EH (cell line): ENCODE measurements at places on chromosomes 2 and 18.

- peak; percentile 18 for DNase-seq
Observed at GRCh38 chr2:133789743-133790142, 221.5 kb upstream of the NCKAP5 start.

- no peak for DNase-seq
Observed at GRCh38 chr2:192579965-192580700, 385.4 kb upstream of the TMEFF2 start.

GRCh38 chr2:64404743-64405142, 49.2 kb upstream of the LGALSL start:
- no peak for DNase-seq

DNA sequence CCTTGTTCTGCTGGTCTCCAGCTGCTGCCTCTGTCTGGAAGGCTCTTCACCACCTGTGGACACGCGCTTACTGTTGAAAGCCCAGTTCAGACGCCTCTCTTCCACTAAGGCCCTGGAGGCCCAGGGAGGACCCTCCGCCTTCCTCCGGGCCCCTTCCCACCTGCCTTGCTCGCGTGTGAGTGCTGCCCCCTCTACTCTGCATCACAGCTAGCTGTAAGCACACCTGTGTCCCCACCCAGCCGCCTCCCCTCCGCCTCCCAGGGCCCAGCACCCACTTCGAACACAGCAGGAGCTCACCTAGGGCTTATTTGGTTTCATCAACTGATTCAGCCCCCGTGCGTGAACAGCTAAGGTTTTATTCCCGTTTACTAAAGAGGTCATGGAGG, 49.7 kb downstream of the KCNF1 start:
- DNase-seq: no peak

DNA sequence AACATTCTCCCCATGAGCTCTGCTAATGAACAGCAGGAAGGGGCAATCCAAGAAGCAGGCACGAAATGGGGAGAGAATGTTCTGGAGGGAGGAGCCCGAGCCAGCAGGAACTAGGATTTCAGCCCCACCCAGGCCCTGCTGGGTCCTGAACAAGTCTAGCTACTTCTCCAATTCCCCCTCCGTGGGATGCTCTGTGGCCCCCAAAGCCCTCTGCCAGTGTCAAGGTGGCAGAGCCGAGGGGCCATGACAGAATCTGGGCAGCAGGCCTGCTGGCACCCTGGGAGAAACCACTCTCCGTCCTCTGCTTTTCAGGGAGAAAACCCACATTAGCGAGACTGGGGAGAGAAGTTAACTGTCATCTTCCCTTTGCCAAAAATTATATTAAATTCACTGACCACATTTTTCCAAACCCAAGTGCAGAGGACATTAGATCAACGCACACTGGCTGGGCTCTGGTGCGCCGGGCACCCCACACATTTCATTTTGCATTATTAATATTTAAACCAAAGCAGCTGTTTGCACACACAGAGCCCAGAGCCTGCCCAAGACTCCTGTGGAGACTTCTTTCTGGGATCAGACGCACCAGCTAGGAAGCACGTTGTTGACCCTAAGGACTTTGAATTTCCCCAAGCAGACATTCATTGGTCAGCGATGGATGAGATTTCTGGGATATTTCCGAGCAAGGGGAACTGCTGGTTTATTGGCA, 80.2 kb upstream of the PKDCC start:
- peak; percentile 32 for DNase-seq

GRCh38 chr2:155301221-155301620, 602.7 kb downstream of the KCNJ3 start:
- DNase-seq: no peak

- DNase-seq: no peak
Observed at GRCh38 chr2:185734658-185735057, 3.9 kb upstream of the FSIP2 start.

GRCh38 chr2:165697748-165698443, 96.2 kb downstream of the GALNT3 start:
- no peak for DNase-seq

GRCh38 chr18:65057439-65058083, 693.3 kb upstream of the CDH7 start:
- DNase-seq: no peak

- DNase-seq: no peak
Observed at GRCh38 chr2:25240636-25241035, 72.3 kb upstream of the POMC start.

- no peak for DNase-seq
Observed at GRCh38 chr2:45260946-45261345, 251.7 kb upstream of the SIX2 start.

- peak; percentile 98 for DNase-seq
Observed at GRCh38 chr18:59715966-59716369, 18.7 kb upstream of the CCBE1 start.

- DNase-seq: no peak
Observed at GRCh38 chr2:16050908-16051489, 110.6 kb downstream of the MYCN start.

DNA sequence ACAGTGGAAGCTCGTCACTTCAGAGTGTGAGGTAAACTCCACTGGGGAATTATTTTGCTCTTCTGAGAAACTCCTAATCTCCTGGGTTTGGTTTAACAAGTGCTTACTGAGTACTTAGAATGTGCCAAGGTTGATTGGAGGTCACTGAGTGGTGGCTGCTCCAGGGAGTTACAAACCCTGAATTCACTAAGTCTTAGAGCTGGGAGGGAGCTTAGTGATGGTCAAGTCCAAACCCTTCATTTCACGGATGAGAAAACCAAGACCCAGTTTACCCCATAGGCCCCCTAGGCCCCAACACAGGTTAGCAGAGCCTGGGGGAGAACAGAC, 52.0 kb downstream of the SLC4A5 start:
- DNase-seq: no peak

DNA sequence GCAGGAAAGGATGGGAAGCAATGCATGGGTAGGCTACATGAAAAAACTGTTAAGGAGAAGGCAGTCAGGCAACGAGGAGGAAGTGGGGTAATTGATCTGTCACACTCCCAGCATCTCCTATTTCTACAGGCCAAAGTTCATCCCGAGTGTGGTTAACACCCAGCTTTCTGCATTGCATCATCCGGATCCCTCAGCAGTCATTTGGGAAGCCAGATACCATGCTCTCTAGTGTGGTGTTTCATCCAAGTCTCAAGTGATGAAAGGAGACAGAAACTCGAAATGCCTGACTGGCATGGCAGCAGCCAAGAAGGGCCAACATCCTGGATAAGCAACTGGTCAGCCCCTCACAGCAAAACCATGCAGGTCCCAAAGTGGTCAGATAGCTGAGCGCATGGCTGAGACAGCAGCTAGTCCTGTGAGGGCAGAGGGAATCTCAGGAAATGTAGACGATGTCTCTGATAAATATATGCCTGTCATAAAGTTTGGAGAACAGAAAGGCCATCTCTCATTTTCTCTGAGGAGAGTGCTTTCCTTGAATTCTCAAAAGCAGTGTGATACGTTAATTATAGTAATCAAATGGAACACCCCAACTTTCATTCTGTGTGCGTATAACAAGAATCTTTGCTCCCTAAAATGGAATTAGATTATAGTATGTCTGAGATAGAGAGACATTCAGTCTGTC, 24.8 kb upstream of the HNRNPA3 start:
- peak; percentile 69 for DNase-seq

GRCh38 chr2:158740127-158740526, 55.0 kb upstream of the DAPL1 start:
- peak; percentile 66 for DNase-seq

DNA sequence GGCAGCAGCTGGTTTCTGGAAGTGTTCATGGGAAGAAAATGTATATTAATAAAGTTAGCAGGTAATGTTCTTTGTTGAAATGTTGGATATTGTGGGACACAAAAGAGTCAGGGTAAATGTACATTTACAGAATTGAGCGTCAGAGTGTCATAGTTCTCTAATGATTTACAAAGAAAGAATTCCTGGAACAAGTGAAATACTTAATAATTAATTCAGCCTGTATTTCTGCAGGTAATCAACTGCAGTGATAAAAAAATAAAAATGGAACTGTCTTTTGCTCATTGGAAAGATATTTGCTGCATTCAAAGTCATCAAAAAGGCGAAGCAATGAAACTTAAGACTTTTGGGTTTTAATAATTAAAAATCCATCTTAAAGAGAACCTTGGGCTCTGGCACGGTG, 27.4 kb upstream of the PTH2R start:
- no peak for DNase-seq

- DNase-seq: no peak
Observed at GRCh38 chr2:11040992-11041391, 114.3 kb upstream of the SLC66A3 start.

DNA sequence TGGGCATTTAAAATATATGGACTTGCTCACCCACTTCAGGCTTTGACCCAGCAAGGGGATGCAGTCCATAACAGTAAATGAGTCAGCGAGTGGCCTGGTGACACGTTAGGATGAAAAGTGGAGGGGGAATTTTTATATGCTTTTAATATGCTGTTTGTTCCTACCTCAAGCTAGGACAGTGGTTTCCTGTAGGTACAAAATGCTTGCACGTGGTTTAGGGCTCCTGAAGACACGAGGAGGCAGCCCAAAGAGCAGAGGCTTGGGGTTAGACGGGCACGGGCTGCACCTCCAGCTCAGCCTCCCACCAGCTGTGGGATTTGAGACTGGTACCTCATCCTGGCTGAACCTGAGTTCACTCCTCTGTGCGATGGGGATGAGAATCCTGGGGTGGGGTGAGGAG, 306.2 kb upstream of the CXCR4 start:
- no peak for DNase-seq

GRCh38 chr18:48809365-48809764, 141.4 kb downstream of the SMAD7 start:
- DNase-seq: no peak

GRCh38 chr18:77119101-77119850, 13.3 kb downstream of the MBP start:
- DNase-seq: no peak

- DNase-seq: no peak
Observed at GRCh38 chr2:13545320-13545719, 828.6 kb downstream of the TRIB2 start.

GRCh38 chr2:136247204-136247950, 129.4 kb upstream of the CXCR4 start:
- DNase-seq: no peak

GRCh38 chr18:77551055-77551454, 301.4 kb downstream of the GALR1 start:
- DNase-seq: no peak
